Activated gamma-delta T cell treated with Interleukin-2 at 50 U/mL for 16 hours (primary cell): ENCODE measurements at places on chromosomes 1 and 21.
A peak's percentile ranks its signal among the peaks of the same experiment; 100 is the strongest.

- DNase-seq: no peak
Observed at GRCh38 chr1:56199061-56199460, 380.3 kb downstream of the PLPP3 start.

DNA sequence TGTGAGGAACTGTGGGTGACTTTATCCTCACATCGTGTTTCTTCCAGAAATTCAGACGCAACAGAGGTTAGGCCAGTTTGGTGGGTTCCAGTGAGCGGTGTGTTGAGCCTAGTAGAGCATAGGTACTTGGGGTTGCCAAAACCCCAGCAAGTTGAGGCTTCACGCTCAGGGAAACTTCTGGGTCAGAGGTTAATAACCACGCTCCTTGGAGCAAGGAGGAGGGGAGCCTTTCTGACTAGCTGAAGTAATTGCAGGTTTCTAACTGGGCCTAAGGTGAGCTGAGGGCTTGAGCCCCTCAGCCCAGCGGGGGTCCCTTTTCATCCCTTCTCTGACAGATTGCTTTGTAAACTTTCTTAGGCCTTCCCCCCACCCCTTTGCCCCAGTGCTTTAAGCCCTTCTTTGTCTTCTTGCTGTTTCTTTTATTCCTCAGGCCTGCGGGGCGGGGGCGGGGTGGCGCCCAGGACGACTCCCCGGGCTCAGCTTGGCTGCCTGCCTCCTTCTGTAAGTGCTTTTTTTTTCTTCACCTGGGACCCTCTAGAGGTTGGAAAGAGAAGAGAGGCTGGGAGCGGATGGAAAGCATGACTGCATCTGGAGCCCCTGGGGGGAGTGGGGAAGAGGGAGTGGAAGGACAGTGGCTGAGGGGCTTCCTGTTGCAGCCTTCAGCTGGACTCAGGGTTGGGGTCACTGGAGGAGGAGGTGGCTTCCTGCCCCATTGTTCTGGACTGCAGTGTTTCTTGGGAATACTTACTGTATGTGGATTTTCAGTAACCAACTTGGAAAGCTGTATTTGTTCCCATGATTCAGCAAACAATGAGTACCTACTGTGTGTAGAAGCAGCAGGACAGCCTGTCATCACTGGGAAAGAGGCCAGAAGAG, 1.3 kb upstream of the ZNF436 start:
- no peak for DNase-seq

DNA sequence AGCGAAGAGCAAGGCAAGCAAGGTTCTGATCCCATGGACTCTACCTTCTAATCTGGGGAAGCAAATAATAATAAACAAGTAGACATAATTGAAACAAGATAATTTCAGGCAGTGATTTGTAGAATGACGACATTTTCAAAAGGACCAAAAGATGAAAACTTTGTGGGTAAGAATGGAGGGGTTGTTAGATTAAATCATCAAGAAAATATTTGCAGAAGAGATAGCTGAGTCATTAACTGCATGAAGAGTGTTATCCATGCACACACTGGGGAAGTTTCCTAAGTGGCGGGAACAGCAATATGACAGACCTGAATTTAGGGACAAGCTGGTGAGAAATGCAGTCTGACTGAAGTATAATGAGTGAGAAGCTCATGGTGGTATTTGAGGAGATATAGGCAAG, 583.1 kb upstream of the RGS18 start:
- no peak for DNase-seq

DNA sequence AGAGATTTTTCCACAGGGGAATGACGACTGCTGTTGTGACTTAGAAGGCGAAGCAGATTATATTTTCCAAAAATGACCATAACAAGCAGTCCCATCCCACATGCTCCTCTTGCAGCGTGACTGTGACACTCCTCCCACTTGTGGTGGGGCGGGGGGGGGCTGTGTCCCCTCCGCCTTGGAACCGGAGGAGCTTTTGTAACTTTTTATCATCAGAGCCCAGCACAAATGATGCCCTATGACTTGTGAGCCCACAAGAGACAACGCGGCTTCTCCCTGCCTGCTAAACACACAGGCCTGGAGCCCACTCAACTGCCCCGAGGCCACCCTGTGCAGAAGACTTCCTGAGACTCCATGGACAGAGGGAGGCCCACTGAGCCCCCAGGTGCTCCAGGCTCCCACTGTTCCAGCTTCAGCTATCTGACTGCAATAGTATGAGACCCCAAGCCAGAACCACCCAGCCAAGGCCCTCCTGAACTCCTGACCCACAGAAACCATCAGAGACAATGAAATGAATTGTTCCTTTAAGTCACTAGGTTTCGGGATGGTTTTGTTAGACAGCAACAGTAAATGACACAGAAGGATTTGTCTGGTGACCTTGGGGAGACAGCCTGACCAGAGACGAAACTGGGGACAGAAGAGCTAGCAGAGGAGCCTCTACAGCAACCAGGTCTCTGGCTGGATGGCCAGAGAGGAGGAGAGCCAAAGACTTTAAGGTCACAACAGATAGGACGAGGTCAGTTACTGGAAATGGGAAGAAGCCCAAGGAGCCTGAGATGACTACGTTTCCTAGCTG, 58.8 kb downstream of the CAPZB start:
- no peak for DNase-seq

DNA sequence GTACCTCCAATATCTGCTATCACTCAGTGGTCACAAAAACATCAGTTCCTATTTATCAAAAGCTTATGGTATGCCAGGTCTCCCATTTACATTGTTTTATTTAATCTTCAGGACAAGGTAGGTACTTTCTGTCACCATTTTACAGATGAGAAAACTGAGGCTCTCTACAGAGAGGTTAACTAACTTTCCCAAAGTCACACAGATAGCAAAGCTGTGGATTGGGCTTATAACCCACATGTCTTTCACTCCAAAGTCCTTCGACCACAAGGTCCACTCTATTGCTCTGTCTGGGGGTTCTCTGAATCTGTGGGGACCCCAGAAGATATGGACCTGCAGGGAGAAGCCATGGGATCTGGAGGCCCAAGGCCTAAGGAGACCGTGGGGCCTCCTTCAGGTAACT, 26.6 kb upstream of the EPS8L3 start:
- no peak for DNase-seq

DNA sequence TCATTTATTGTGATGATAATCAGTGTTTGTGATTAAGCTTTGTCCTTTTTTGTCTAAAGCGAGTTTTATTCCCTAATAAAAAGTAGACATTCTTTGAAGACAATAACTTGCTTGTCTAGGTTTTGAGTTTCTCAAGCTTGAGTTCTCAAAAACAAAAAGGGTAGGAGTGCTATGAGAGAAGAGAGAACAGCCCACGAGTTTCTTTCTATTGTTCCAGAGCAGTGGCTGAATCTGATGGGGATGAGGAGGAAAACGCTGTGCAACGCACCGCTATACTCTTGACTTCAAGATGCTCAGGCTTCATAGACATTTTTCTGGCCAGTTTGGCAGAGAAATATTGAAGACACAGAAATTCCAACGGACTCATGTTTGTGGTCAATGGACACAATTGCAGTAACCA, 669.8 kb upstream of the B3GALT2 start:
- DNase-seq: no peak

DNA sequence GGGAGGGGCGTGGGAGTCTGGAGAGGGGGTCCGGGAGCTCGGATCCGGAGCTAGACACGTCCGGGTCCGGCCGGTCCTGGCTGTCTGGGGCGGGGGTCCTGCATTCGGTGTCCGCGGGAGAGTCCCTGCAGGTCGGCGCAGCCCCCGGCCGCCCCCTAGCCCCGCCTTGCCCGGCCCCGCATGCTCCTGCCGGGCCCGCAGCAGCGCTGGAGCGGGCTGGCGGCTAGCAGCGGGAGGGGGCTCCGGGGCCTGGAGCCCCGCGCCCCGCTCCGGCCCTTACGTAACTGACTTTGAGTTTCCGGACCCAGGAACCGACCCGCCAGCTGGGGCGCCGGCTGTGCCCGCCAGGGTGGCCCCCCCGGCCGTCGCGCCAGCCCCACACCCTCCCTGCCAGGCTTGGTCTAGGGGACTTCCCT, 26.9 kb upstream of the EPB41 start:
- DNase-seq: peak; percentile 61

GRCh38 chr1:2971609-2972008, 49.7 kb upstream of the ACTRT2 start:
- no peak for DNase-seq

- no peak for DNase-seq
Observed at GRCh38 chr1:170619241-170620028, 44.5 kb upstream of the PRRX1 start.

DNA sequence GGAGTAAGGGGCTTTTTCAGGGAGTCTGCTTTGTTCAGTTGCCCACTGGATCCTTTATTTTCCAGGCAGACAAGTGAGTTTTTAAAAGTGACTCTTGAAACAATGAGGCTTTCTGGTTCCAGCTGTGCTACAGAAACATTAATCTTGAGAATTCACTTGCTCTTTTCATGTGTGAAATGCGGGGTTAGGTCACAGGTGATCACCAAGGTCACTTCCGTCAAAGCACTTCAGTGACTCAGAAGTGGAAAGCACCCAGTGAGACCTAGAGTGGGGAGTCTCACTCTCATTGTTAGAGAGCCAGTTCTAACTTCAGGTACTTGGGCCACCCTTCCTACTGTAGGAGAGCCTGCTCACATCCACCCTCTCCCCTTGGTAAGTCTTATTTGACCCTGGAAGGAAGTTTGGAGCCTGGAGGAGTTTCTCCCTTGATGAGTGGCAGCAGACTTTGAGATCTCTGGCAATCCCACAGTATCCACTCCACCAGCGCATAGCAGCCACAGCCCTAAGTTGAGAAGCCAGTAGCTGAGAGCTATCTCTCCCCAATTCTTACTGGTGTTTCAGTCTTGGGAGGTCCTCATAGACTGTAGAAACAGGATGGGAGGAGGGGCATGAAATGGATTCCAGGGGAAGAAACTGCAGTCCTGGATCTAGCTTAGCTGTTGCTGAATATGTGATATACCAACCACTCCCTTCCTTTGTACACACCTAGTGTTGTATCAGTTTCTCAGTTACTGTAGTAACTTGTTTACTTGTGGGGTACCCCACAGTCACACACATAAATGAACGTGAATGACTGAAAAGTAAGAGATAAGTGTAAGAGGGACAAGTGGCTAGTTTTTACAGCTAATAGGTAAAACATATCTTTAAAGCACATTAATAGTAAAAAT, 3.1 kb downstream of the TACSTD2 start:
- DNase-seq: no peak

- DNase-seq: no peak
Observed at GRCh38 chr1:163047951-163048659, 21.1 kb upstream of the RGS4 start.

- no peak for DNase-seq
Observed at GRCh38 chr1:24754229-24754628, 9.0 kb downstream of the CLIC4 start.

- no peak for DNase-seq
Observed at GRCh38 chr1:173330149-173330951, 123.2 kb upstream of the TNFSF4 start.

GRCh38 chr21:17472592-17473271, 40.1 kb upstream of the CXADR start:
- no peak for DNase-seq

DNA sequence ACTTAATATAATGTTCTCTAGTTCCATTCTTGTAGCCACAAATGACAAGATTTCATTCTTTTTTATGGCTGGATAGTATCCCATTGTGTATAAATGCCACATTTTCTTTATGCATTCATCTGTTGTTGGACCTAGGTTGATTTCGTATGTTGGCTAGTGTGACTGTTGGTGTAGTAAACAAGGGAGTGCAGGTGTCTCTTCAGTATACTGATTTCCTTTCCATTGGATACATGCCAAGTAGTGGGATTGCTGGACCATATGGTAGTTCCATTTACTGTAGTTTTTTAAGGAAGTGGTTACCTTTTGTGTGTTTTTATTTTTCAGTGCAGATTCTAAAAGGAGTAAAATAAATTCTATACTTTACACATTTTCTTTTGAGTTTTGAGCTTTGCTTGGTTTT, 5.7 kb downstream of the PARK7 start:
- no peak for DNase-seq

DNA sequence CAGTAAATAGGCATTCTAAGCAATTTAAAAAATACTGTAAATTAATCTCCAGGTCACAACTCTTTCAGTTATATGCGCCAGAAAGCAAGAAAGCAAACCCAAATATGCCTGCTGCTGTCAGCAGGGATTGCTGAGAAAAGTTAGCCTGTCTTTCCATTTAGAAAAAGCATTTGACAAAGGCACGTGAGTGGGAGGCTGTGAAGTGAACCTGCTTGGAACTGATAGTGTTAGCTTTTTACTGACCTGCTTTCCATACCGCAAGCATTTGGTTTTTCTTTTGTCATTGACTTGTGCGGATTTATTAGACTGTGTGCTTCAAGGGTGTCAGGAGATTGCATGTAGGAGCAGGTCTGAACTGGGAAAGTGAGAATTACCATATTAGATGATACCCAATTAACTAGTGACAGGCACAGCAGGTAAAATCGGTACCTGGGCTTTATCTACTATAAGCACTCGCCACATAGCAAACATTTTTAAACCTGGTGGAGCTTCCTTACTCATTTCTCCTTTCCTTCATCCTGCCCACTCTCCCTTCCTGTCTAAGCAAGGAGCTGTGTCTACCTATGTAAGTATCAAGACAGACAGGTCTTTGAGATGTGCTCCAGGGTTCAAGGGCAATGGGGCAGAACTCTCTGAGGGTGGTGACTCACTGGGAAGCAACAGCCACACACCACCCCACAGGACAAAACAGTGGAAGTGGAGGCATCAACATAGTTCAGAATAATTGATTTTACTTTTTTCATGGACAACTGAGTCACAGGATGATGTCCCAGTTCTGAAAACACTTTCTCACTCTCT, 323.9 kb downstream of the DISC1 start:
- no peak for DNase-seq

- DNase-seq: no peak
Observed at GRCh38 chr1:201749059-201749690, 79.8 kb upstream of the IPO9 start.

GRCh38 chr1:163570071-163570470, 248.3 kb downstream of the NUF2 start:
- DNase-seq: no peak

DNA sequence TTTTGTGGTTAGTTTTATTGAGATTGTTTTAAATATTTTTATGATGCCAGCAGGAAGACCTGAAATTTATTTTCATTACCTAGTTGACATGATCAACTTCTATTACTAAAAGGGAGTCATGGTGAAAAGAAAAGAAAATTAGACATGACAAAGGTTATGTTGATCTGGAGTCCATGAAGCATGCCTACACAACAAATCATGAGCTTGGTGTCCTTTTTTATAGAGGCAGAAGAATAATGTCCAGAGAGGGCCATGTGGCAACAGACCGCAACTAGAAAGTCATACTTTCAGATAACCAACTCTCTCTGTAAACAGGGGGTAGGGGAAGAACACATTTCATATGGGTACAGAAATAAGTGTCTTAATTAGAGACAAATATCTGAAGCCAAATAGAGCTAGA, 175.5 kb upstream of the HOOK1 start:
- no peak for DNase-seq
